GM23338 (cell line): ENCODE measurements at places on chromosomes 2 and 18. TPM values are rescaled to one million over a fixed set of nuclear protein-coding genes. Genes with fewer than 3 reads are reported as not detected.

ELOA2 gene
- total RNA-seq: not detected in 2 replicates

- DNase-seq: no peak
These were observed 63.9 kb downstream of the STK39 start for GRCh38 chr2:168183308-168183997.

DNA sequence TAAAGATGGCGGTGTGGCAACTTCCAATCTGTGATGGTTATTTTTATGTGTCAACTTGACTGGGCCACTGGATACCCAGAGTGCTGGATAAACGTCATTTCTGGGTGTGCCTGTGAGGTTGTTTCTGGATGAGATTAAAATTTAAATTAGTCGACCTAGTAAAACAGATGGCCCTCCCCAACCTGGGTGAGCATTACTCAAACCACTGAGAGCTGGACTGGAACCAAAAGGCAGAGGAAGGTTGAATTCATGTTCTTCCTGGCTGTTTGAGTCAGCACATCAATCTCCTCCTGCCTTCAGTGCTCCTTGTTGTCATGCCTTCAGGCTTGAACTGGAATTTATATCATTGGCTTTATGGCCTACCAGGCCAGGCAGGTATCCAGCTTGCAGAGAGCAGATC, 190.8 kb upstream of the RGPD4 start:
- no peak for DNase-seq

DNA sequence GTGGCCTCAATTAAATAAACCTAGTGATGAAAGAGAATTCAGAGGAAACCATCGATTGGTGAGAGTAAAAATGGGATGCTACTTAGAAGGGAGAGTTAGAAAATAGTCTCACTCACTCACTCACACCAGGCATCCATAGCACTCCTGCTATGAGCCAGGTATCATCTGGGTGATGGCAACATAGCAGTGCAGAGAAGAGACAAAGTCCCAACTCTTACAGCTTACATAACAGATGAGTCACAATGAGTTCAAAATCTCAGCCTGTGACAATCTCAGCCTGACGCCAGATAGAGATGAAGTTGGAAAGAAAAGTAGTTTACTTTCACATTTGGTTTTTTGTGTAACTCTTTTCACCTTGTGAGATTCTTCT, 55.4 kb upstream of the THOC1 start:
- no peak for DNase-seq

DPP10 gene
- total RNA-seq: 14.8 and 26.3 TPM in 2 replicates
